ENCODE measurements at places on chromosomes 5 and 9.

GRCh38 chr5:135135530-135136226 lies 101.7 kb upstream of the PITX1 start:
- DNase-seq: no peak

- no peak for DNase-seq
These were observed 34.7 kb downstream of the SREK1 start for GRCh38 chr5:66178799-66179198.

GRCh38 chr5:57561231-57561842 lies 78.7 kb upstream of the ACTBL2 start:
- no peak for DNase-seq

GRCh38 chr9:129358621-129359154 lies 180.6 kb upstream of the IER5L start:
- no peak for DNase-seq

DNA sequence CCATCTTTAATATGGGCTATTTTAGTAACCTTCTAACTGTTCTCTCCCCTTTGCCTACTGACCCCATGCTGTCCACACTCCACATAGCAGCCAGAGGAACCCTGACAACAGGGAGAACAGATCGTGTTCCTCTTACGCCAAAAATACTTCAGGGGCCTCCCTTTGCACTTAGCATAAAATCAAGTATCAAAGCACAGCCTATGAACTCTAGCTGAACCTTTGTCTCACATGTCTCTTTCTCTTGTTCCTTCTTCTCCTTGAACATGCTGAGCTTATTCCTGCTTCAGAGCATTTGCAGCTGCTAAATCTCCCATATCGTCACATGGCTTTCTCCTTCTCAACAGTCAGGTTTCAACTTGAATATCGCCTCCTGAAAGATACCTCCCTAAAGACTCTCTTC lies 698.8 kb upstream of the C9orf72 start:
- no peak for DNase-seq

DNA sequence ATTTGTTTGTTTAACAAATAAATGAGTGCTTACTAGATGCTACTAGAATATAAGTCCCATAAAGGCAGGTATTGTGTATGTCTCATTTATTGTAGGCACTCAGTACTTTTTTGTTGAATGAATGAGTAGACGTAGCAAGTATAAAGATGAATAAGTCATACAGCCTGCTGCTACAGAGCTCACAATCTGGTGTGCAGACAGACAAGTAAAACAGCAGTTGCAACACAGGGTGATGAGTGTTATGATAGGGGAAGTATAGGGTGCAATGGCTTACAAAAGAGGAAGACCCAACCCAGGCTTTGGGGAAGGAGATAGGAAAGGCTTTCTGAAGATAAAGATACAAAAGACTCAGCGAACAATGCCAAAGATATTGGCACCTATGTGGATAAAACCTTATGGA lies 47.7 kb downstream of the SH3RF2 start:
- no peak for DNase-seq

GRCh38 chr5:56525113-56525512 lies 290.2 kb upstream of the MAP3K1 start:
- DNase-seq: no peak

GRCh38 chr9:74935008-74935407 lies 17.7 kb downstream of the C9orf40 start:
- no peak for DNase-seq

Measured in D341Med (cell line).